Activated CD4-positive, alpha-beta T cell treated with anti-CD3 and anti-CD28 coated beads, Interleukin-2, amount 10 ng/mL, durations not matched to agents 7 days and 5 days (primary cell): ENCODE measurements at places on chromosomes 3 and 15.

GRCh38 chr15:45759936-45760335, 125.1 kb downstream of the SQOR start:
- DNase-seq, result no peak

DNA sequence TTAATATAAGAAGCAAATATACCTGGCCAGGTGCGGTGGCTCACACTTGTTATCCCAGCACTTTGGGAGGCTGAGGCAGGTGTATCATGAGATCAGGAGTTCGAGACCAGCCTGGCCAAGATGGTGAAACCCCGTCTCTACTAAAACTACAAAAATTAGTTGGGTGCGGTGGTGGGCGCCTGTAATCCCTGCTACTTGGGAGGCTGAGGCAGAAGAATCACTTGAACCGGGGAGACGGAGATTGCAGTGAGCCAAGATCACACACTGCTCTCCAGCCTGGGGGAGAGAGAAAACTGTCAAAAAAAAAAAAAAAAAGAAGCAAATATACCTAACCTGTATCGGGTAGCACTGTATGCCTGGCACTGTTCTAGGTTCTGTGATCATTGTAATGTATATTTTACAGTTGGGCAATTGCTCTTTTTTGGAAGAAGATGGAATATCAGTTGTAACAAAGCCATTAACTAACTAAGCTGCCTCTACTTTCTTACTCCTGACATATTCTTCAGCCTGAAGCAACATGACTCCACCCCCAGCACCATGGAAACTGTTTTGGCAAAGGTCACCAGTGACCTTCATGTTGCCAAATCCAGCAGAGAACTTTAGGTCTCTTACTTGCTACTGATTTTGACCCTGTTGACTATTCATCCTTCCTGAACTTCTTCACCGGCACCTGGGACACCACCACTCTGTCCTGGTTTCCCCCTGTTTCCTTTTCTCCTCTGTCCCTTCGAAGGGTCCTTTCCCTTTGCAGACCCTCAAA, 203.8 kb downstream of the RPLP1 start:
- no peak for DNase-seq

- DNase-seq, result no peak
Observed at GRCh38 chr3:122996038-122996580, 31.5 kb downstream of the SEMA5B start.

DNA sequence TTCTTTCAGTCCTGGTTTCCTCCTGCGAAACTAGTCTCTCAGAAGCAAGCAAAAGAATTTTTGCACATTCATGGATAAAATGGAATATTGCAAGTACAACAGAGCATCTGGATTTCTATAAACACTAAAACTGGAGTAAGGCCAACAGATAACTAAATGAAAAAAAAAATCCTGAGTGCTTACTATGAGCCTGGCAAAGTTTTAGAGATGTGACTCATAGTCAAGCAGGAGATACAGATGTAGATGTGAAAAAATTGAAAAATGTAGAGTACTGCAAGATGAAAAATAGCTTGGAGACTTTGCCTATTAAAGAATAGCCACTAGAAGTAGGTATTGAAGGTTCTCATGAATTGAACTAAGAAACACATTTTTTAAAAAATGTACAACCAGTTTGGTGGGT, 397.4 kb downstream of the OTOL1 start:
- no peak for DNase-seq

- DNase-seq, result no peak
Observed at GRCh38 chr3:119675188-119675874, 1.9 kb downstream of the COX17 start.
